PC-9 (cell line): ENCODE measurements at places on chromosomes 16 and 17. TPM values are rescaled to one million over a fixed set of nuclear protein-coding genes. Genes with fewer than 3 reads are reported as not detected.

GRCh38 chr17:40843242-40843641, 20.8 kb upstream of the KRT10 start:
- H3K27ac ChIP-seq = no peak overlapping the region
- H3K27me3 ChIP-seq = no peaks in the 10 kb centered on the region

The DHRS7C gene
- not detected in 2 replicates for total RNA-seq

The SPIRE2 gene
- 34.5 and 48.6 TPM in 2 replicates for total RNA-seq

The MYBBP1A gene
- total RNA-seq = 76.3 and 89.1 TPM in 2 replicates

The KRTAP1-5 gene
- not detected in 2 replicates for total RNA-seq

GRCh38 chr16:85759631-85760419, 8.9 kb upstream of the C16orf74 start:
- no peaks in the 10 kb centered on the region for H3K4me1 ChIP-seq
- no peaks in the 10 kb centered on the region for H3K36me3 ChIP-seq
- H3K27me3 ChIP-seq = no peaks in the 10 kb centered on the region
- H3K27ac ChIP-seq = no peak overlapping the region
- peak; percentile 71 for DNase-seq

DNA sequence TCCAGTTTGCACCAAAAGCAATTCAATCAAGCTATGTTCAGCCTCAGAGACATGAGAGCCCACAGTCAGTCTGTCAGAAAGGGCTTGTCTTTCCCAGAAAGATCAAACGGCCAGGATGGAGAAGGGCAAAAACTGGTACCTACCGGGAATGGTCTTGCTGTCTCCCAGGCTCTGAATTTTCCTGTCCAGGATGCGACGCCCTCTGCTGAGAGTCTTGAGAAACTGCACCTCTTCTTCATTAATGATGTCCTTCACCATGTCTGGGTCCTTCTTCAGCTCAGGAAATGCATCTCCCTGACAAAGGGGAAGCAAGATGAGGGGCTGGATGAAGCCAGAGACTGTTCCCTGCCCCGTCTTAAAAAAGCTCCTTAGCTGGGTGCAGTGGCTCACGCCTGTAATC, 15.8 kb upstream of the EXOSC6 start:
- H3K27me3 ChIP-seq = no peaks in the 10 kb centered on the region
- no peak overlapping the region for H3K27ac ChIP-seq
- no peaks in the 10 kb centered on the region for H3K4me1 ChIP-seq
- H3K4me3 ChIP-seq = no peak overlapping the region
- H3K36me3 ChIP-seq = peaks cover 65% of the 10 kb centered on the region
